ENCODE measurements at places on chromosomes 3 and 15.

DNA sequence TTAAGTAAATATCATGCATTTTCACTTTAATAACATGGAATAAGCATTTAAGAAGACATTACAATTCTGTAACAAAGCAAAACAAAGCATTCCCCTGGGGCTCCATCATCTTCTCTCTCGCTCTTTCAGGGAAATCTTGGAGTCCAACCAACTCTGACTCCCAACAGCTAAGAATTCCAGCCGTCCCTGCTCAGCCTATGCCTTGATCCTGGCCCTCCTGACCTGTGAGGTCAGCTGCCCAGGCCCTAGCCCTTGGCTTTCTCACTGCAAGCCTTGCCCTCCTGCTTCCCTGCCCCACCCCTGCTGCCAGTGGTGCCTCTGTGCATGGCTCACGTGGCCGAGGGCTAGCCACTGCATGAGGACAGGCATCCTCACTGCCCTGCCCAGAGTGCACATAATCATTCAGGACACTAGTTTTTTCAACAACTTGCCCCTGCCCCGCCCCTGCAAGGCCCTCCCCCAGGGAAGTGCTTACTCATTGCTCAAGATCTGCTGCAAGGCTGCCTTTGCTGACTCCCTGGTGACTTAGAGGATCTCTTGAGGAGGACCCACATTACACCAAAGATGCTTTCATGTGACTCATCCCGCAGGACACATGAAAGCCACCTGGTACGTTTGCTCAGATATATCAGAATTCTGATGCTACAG lies 37.6 kb downstream of the MTMR10 start:
- DNase-seq, result no peak

- no peak for DNase-seq
Measured at GRCh38 chr3:131427226-131427625, 45.7 kb downstream of the NUDT16 start.

DNA sequence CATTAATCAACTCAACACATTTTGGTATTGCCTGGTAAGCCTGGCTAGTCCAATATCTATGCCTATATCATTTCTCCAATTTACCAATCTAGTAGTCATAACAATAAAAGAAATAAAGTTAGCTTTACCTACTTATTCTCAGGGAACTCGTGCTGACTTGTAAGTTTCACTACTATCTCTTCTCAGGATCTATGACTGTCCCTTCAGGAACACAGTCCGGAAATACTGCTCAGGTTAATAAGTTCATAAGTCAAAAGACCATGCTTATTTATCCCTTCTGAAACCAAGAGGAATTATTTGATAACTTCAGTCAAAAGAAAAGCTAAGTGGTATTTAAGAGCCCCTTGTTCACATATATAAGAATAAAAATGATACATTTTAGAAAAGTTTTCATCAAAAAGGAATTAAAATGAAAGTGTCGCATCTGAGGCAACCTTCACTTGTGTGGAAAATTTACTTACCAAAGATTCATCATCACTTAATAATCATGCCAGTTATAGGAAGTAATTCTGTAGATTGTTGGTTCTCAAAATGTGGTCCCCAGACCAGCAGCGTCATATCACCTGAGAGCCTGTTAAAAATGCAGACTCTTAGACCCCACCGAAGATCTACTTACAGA lies 15.5 kb upstream of the THRB start:
- DNase-seq, result no peak

GRCh38 chr3:150454622-150455021 lies 46.5 kb downstream of the TSC22D2 start:
- DNase-seq, result no peak

- DNase-seq, result no peak
Measured at GRCh38 chr3:64311424-64312061, 86.3 kb upstream of the PRICKLE2 start.

- no peak for DNase-seq
Measured at GRCh38 chr3:171986176-171986575, 53.2 kb upstream of the FNDC3B start.

GRCh38 chr3:108475220-108475782 lies 35.1 kb downstream of the MYH15 start:
- DNase-seq, result no peak

DNA sequence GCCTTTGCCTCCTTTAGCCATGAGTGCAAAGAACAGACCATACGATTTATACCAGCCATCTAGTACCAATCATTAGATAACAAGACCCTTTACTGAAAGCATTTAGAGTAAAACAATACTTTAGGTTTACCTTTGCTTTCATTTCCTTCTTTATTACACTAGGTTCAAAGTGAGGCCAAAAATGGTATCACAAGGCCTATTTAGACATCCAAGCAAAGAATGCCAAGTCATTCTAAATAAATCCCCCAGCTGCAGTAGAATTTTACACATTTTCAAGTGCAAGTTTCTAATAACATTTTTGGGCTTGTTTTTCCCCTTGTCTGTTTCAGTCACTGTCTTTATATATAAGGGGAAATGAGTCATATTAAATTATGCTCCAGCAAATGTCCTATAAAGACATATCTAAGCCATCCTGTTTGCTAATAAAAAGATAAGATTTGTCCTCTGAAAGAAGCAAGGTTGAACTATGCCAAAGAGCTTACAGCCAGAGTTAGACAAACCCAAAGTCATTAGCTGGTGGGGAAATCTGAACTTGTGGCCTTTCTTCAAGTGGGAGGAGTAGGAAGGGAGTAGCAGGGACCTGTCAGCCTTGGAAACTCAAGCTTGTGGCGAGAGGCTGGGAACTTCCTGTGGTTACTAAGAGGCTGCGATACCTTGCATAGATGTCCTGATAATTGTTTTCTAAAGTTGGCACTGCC lies 232.7 kb downstream of the MECOM start:
- no peak for DNase-seq

GRCh38 chr3:13039213-13039896 lies 33.9 kb downstream of the IQSEC1 start:
- no peak for DNase-seq

- DNase-seq, result no peak
Measured at GRCh38 chr3:120203016-120203415, 82.0 kb downstream of the GPR156 start.

DNA sequence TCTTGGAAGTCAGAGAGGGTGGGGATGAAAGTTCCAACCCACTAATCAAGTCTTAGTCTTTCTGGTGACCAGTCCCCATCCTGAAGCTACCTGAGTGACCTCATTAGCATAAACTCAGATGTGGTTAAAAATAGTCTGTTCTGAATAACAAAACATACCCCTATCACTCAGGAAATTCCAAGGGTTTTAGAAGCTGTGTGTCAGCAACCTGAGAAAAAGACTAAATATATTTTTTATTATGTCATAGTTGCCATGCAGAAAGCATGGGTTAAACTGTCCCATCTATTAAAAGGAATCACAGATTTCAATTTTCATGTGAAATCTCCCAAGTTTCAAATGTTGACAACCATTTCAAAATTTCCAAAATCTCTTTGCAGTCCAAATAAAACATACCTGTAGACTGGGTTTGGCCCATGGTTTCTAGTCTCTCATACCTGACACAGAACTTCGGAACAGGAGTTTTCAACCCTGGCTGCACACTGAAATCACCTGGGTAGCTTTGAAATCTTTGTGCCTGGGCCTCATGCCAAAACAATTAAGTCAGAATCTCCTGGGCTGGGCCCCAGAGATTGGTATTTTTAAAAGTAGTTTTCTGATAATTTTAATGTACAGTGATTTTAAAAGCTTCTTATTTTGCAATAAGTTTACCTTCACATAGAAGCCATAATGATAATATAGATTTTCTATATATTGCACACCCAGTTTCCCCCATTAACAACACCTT lies 476.3 kb downstream of the RBMS3 start:
- DNase-seq, result no peak

- no peak for DNase-seq
Measured at GRCh38 chr15:88881775-88882174, 13.6 kb downstream of the HAPLN3 start.

DNA sequence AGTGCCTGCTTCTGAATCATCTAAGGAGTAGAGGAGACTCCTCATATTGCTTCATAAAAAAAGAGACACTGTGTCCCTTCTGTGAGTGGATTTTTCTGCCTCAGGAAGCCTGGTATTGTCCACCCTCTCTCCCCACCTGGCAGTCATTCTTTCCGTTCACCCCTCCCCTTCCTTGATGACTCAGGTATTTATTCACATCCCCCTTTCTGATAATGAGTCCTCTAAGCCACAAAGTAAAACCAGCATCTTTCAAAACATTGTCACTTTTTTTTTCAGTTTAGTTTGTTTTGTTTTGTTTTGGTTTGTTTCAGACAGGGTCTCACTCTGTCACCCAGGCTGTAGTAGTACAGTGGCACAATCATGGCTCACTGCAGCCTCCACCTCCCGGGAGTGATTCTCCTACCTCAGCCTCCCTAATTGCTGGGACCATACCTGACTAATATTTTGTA lies 65.2 kb upstream of the UBE2E1 start:
- DNase-seq, result no peak

DNA sequence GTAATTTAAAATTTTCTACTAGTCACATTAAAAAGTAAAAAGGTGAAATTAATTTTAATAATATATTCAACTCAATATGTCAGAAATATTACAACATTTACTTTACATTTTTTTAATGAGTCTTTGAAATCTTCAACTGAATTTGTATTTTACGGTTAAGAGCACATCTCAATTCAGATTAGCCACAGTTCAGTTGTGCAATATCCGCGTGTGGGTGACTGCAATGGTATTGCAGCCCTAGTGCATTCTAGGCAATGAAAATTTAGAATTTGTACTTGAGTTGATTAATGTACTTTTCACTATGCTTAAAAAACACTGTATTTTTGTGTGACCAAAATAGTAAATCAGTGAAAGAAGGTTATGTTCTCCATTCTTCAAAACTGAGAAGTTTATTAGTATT lies 57.3 kb downstream of the CEP63 start:
- no peak for DNase-seq

DNA sequence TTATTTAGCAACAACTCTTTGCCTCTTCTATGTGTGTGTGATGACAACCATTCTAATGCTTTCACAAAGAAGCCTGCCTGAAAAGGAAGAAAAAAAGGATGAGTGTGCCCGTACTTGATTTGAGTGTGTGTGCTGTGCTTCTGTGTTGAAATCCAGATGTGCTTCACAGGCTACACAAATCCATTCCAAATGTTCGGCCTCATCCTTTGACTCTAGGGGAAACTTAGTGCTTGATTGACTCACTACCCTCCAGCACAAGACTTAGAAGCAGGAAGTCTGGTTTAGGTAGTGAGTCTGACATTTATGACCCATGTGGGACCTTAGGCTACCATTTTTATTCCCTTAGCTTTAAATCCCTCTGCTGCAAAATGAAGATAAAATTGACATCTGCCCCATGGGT lies 108.8 kb upstream of the PLAAT1 start:
- no peak for DNase-seq

GRCh38 chr3:126538316-126538715 lies 14.4 kb downstream of the CHST13 start:
- DNase-seq, result no peak

- no peak for DNase-seq
Measured at GRCh38 chr3:78690766-78691165, 1077.0 kb downstream of the ROBO1 start.

DNA sequence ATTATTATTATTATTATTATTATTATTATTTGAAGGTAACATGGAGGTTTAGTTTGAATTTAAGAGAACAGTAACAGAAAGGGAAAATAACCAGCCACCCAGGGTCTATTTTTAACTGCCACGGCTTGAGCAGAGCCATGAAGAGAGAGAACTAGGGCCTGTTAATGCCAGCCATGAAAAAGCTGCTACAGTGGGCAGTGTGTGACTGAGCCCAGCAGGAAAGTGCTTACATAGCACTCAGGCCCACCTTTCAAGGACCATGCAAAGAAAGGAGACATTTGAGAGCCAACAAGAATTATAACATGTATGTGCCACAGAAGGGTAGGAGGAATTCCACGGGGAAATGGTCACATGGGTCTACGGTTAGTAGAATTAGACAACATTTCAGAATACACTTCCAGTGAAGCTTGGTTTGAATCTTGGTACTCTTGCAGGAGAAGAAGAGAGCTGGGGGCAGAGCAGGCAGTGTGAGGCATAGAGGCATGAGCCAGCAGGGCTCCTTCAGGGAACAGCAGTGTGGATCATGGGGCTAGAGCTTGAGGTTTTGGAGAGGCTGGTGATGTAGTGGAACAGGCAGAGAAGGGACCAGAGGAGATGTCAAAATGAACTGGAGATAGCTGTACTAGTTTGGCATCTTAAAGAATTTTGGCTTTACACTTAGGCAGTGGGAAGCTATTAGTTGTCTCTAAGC lies 140.7 kb downstream of the CMSS1 start:
- no peak for DNase-seq

- no peak for DNase-seq
Measured at GRCh38 chr15:73600413-73601335, 32.5 kb downstream of the NPTN start.

DNA sequence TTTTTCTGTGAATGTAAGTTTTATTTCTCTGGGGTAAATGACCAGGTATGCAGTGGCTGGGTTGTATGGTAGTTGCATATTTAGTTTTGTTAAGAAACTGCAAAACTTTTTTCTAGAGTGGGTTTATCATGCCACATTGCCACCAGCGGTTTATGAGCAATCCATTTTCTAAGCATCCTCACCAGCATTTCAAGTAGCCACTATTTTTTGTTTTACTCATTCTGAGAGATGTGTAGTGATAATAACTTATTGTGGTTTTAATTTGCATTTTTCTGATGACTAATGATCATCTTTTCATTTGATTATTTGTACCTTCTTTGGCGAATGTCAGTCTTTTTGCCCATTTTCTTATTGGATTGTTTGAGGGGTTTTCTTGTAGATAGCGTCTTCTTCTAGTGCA lies 56.2 kb downstream of the SPRED1 start:
- no peak for DNase-seq

GRCh38 chr15:96495386-96495785 lies 164.9 kb downstream of the NR2F2 start:
- no peak for DNase-seq

- no peak for DNase-seq
Measured at GRCh38 chr3:171508676-171509075, 48.5 kb upstream of the TNIK start.

DNA sequence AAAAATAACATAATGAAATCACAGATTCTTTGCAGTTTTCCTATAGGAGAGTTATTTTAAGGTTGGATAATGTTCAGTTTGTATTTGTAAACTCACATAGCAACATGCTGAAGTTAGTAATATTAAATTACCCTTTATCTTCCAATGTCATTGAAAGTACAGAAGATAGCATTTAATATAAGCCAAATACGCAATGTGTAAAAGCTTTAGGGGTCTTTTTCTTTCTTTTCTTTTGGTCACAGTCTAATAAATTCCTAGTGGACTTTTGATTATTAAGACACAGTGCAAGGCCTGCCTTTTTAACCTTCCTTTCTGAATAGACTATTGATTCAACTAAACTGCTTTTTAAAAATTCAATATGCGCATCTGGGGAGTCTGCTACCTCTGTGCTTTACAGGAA lies 79.3 kb downstream of the OTOL1 start:
- DNase-seq, result no peak

GRCh38 chr3:190618330-190619030 lies 104.6 kb downstream of the IL1RAP start:
- no peak for DNase-seq

Data from GM12864 (cell line).